ENCODE measurements at places on chromosomes 12 and 14. TPM values are rescaled to one million over a fixed set of nuclear protein-coding genes. Genes with fewer than 3 reads are reported as not detected.

The RD3L gene
- total RNA-seq: not detected

DNA sequence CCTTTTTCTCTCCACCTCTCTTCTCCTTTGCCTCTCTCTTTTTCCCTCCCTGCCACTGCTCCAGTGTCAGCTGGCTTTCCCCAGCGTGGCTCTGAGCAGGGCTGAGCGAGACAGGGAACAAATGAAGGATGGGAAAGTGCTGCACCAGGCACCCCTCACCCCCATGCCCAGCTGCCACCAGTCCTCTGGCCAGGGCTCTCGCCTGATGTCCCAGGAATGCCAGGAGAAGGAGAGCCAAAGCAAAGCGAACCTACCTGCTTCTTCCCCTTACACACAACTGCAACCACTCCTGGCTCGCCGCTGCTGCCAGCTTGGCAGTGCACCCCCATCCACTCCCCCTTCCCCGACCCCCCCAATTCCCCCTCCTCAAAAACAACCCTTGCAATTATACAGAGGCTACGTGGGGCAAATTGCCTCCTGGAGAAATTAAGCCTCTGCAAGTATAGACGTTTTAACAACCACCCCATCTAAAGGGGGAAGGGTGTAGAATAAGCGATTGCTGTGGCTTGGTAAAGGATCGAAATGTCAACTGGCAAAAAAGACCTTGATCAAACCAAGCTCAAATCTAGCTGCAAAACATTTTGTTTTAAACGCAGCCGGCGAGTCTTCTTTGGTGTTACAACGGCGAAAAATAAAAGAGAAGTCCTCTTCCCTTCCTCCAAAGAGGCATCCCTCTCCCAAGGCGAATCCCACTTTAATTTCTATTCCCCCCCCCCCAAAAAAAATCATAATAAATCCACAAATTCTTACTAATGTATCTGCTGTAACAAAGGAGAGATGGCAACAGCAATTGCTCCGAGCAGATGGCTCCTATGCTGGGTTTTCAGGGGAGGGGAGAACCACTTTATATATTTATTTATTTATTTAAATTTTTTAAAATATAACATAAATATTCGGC is 2.9 kb downstream of the BCL11B start:
- no peak for DNase-seq

The NUBPL gene
- 24.9 TPM for total RNA-seq

DNA sequence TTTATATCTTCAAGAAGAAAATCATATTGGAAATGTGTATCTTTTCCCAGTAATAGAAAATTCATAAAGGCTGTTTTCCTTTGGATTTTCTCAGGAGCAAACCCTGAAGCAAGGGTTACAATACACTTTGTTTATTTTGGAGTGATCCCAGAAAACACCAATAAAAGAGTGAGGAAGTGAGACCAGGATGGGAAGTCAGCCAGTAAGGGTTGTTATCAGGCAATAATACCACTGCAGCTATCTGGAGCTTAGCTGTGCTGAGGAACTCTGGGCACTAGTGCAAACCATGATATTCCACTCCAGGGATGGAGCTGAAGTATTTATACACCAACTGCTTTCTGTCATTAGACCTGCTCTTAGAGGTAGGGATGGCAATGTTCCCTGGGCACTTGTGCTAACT is 1002.3 kb downstream of the FLRT2 start:
- no peak for DNase-seq

The KERA gene
- not detected for total RNA-seq

The BBS10 gene
- 9.1 TPM for total RNA-seq

The CCDC196 gene
- not detected for total RNA-seq

All from ureter (tissue), 1 donor.